Left kidney (tissue), 8 donors: ENCODE measurements at places on chromosomes 6 and 20. TPM values are rescaled to one million over a fixed set of nuclear protein-coding genes. Genes with fewer than 3 reads are reported as not detected.

DNA sequence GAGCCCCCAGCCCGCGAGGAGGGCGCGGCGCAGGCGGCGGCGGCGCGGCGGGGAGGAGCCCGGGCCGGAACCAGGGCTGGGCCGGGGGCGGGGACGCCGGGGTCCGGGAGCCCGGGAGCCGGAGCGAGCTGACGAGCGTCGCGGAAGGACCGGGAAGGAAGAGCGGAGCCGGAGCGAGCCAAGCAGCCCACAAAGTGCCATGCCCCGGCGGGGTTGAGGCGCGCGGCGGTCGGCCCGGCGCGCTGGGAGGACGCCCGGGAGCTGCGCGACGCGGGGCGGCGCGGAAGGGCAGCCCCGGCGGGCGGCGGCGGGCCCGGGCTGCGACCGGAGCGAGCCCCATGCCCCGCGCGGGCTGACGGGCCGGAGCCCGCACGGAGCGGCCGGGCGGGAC is 289 bp downstream of the FOXP4 start:
- DNase-seq: no peak

- DNase-seq: no peak
Observed at GRCh38 chr6:113352029-113352801, 504.9 kb upstream of the MARCKS start.

- DNase-seq: no peak
Observed at GRCh38 chr20:3901028-3901705, 12.0 kb downstream of the PANK2 start.

Gene PPP1R16B
- 6.9 TPM for polyA plus RNA-seq

DNA sequence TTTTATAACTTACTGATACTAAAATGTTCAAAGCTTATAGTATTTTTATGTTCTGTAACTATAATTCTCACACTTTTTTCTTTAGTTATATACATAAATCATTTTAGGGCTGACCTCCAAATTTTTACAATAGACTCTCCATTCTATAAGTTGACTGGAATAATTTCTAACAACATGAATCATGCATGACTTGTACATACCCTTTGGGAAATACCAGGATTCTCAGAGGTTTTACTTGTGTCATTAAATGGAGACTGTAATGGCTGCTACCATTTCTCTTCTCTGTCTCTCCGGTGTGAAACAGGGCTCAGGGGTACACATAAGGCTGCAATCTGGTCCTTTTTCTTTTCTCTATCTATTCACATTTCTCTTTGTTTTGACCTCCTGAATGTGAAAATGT is 222.2 kb upstream of the FLRT3 start:
- no peak for DNase-seq
